ENCODE measurements at places on chromosomes 11 and 22. TPM values are rescaled to one million over a fixed set of nuclear protein-coding genes. Genes with fewer than 3 reads are reported as not detected.

- no peak overlapping the region for H3K4me3 ChIP-seq
- peaks cover 42% of the 10 kb centered on the region for H3K4me1 ChIP-seq
- H3K36me3 ChIP-seq: no peaks in the 10 kb centered on the region
- H3K27me3 ChIP-seq: no peaks in the 10 kb centered on the region
- DNase-seq: no peak
Measured at GRCh38 chr11:57763568-57763967, 2.0 kb downstream of the CTNND1 start.

GRCh38 chr22:42439821-42440674 lies 7.8 kb upstream of the NFAM1 start:
- H3K27me3 ChIP-seq: peaks cover 8% of the 10 kb centered on the region
- H3K36me3 ChIP-seq: no peaks in the 10 kb centered on the region
- no peak overlapping the region for H3K27ac ChIP-seq
- peak overlapping the region; percentile 34 for H3K4me3 ChIP-seq

GRCh38 chr11:14223636-14224288 lies 135.2 kb downstream of the RRAS2 start:
- no peaks in the 10 kb centered on the region for H3K27me3 ChIP-seq
- H3K27ac ChIP-seq: no peak overlapping the region
- no peak overlapping the region for H3K4me3 ChIP-seq
- no peaks in the 10 kb centered on the region for H3K4me1 ChIP-seq
- H3K36me3 ChIP-seq: no peaks in the 10 kb centered on the region
- no peak for DNase-seq

- H3K4me1 ChIP-seq: no peaks in the 10 kb centered on the region
- no peak for DNase-seq
- no peak overlapping the region for H3K4me3 ChIP-seq
- H3K27me3 ChIP-seq: no peaks in the 10 kb centered on the region
- no peak overlapping the region for H3K27ac ChIP-seq
Measured at GRCh38 chr11:132037956-132038355, 667.5 kb downstream of the NTM start.

The ASPHD2 gene
- 18.1 TPM for total RNA-seq

The AIFM3 gene
- total RNA-seq: not detected

The FADS1 gene
- 8.5 TPM for total RNA-seq
